ENCODE measurements at places on chromosomes 11 and 22. TPM values are rescaled to one million over a fixed set of nuclear protein-coding genes. Genes with fewer than 3 reads are reported as not detected.

DNA sequence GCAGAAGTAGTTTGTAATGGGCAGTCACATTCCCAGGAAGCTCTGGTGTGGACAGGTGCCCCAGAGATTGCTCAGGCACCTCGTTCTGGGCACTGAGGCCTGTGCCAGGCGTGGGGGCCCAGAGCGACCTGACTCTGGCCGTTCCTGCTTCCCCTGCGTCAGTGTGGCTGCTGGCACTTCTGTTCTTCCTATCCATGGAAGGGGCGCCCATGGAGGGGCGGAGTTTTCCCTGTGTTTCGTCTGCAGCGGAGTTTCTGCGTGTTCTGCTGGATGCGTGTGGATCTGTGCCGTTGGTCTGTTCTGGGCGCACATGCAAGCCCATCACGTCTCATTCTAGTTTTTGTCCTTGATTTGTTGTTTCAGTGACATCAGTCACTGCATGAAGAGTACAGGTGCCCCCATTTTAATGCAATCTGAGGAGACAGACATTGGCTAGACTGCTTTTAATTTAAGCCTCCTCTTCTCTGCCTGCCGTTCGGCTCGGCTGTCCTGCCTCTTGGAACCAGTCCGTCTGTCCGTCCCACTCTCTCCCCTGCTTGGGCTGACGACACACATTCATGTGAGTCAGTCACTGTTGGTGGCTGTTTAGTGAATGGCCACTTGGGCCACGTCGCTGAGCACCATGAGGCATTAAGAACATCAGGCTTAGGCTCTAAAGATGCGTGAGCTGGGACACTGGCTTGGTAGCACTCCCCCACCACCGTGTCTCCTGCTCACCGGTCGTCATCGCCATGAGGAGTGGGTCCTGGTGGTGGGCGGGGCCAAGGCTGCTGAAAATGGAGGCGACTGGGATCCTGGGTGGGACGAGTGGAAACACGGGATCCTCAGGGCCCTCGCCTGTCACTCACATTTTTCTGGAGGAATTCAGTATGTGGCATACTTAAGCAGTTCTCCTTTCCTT is 255.8 kb downstream of the TBC1D22A start:
- no peaks in the 10 kb centered on the region for H3K27me3 ChIP-seq
- no peaks in the 10 kb centered on the region for H3K4me1 ChIP-seq
- no peak overlapping the region for H3K27ac ChIP-seq
- no peaks in the 10 kb centered on the region for H3K36me3 ChIP-seq

DNA sequence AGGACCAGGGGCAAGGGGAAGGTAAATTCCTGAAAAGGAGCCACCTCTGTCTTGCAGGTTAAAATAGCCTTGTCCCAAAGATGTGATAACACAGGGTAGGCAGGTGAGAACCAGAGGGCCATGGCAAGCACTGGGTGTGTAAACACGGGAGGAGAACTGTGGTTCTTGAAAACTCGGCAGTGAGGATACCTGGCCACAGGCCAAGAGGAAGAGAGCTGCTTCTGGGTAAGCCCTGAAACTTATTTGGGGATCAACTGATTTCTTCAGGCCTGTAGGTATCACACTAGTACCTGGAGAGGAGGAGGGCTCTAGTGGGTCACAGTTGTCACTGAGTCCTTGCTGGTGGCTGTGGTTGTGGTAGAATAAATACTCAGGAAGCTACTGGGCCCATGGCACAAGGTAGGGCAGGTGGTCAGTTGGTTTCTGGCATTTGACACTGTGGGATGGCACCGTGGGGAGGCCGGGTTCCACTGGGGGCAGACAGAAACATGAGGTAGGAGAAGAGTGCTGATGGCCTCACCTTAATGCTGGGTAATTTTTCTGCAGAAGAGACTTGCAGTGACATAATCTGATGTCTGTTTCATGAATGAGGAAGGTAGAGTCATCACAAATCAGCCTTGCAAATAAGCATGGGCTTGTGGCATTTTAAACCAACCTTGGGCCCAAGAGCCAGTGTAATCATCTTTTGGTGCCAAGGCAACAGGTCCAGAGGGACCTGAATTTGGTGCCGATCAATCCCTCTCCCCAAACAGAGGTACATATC is 22.0 kb downstream of the AMPD3 start:
- no peak overlapping the region for H3K4me3 ChIP-seq
- no peaks in the 10 kb centered on the region for H3K27me3 ChIP-seq
- no peaks in the 10 kb centered on the region for H3K36me3 ChIP-seq
- DNase-seq = no peak

DNA sequence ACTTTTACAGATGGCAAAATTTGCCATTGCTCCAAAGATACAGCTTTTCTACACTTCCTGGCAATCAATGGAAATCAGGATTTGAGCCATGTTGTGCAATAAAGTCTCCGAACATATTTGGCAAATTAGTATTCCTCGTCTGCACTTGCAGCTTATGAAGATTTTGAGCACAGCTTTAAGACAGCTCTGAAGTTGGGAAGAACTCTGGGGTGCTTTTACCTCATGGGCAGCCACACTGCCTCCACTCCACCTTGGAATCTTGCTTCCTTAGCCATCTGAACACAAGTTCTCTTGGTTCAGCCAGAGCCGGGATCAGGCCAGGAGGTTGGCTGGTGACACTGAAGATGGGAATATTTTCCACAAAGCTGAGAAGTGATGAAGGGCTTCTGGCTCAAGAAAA is 191.2 kb downstream of the CWF19L2 start:
- H3K4me3 ChIP-seq = no peak overlapping the region
- no peaks in the 10 kb centered on the region for H3K4me1 ChIP-seq
- H3K27ac ChIP-seq = no peak overlapping the region

- H3K4me1 ChIP-seq = peaks cover 54% of the 10 kb centered on the region
- no peak overlapping the region for H3K4me3 ChIP-seq
- H3K36me3 ChIP-seq = no peaks in the 10 kb centered on the region
Observed at GRCh38 chr11:83019888-83020579, 51.7 kb downstream of the RAB30 start.

GRCh38 chr11:127485541-127485940 is 485.0 kb upstream of the KIRREL3 start:
- H3K4me1 ChIP-seq = no peaks in the 10 kb centered on the region
- no peaks in the 10 kb centered on the region for H3K36me3 ChIP-seq
- no peak overlapping the region for H3K4me3 ChIP-seq
- DNase-seq = no peak

KCNC1 gene
- not detected for total RNA-seq

FZD4 gene
- total RNA-seq = 36.2 TPM

DNA sequence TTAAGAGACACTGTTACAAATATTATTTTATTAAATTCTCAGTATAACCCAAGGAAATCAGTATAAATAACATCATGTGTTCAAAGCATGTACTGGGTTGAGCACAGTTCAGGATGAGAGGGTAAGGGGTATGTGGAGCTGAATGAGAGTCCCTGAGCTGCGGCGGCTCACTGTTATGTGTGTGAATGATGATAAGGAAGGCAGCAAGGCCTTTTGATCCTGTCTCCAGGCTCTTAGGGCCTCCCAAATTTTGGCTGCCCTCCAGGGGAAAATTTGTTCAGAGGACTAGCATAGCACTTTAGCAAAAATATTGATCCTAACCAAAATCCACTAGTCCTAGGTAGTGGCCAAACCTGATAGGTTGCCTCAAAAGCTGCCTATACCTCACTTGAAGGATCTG is 86.1 kb upstream of the SPON1 start:
- no peak overlapping the region for H3K27ac ChIP-seq
- H3K36me3 ChIP-seq = no peaks in the 10 kb centered on the region
- no peak overlapping the region for H3K4me3 ChIP-seq
- DNase-seq = no peak
- no peaks in the 10 kb centered on the region for H3K27me3 ChIP-seq

GRCh38 chr22:25554238-25554671 is 10.2 kb upstream of the GRK3 start:
- H3K27me3 ChIP-seq = no peaks in the 10 kb centered on the region
- no peak overlapping the region for H3K27ac ChIP-seq
- no peaks in the 10 kb centered on the region for H3K36me3 ChIP-seq
- H3K4me1 ChIP-seq = no peaks in the 10 kb centered on the region

GRCh38 chr11:126480410-126481302 is 125.2 kb downstream of the ST3GAL4 start:
- DNase-seq = peak; percentile 89
- H3K4me1 ChIP-seq = peaks cover 6% of the 10 kb centered on the region
- no peak overlapping the region for H3K27ac ChIP-seq
- H3K27me3 ChIP-seq = no peaks in the 10 kb centered on the region
- H3K36me3 ChIP-seq = no peaks in the 10 kb centered on the region

All from heart left ventricle (tissue), 16 donors.